Activated effector memory CD4-positive, alpha-beta T cell treated with Interleukin-2 at 50 U/mL for 16 hours (primary cell): ENCODE measurements at places on chromosomes 1 and 21.

- no peak for DNase-seq
These were observed 109.4 kb downstream of the GIPC2 start for GRCh38 chr1:78155121-78155520.

DNA sequence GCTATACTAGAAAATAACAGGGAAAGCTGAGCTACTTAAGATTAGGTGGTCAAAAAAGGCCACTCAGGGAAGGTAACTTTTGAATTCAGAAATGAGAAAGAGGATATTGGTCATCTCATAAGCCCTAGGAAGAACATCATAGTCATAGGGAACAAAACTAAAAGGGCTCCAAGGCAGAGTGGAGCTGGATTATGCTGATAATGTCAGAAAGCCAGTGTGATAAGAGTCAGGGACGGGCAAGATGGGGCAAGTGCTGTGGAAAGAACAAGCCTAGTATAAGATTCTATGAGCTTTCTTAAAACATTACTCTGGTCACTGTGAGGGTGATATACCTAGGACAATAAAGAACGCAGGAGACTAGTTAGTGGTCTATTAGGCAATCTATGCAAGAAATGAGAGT, 106.6 kb downstream of the DUSP10 start:
- no peak for DNase-seq

GRCh38 chr1:75172556-75172955, 38.4 kb downstream of the LHX8 start:
- DNase-seq: no peak

DNA sequence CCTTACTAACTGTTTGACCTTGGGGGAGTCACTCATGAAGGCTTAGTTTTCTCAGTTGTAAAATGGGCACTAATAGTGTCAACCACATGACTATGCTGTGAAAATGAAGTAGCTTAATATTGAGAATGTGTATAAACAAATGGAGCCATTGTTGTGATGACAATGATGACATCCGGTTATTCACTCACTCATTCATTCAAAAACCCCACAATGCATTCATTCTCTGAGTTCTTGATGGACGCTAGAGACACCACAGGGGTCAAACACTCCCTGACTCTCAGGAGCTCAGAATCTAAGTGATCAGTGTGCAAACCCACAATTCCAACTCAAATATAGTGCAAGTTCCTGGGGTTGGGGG, 138.9 kb downstream of the FOXD2 start:
- no peak for DNase-seq

DNA sequence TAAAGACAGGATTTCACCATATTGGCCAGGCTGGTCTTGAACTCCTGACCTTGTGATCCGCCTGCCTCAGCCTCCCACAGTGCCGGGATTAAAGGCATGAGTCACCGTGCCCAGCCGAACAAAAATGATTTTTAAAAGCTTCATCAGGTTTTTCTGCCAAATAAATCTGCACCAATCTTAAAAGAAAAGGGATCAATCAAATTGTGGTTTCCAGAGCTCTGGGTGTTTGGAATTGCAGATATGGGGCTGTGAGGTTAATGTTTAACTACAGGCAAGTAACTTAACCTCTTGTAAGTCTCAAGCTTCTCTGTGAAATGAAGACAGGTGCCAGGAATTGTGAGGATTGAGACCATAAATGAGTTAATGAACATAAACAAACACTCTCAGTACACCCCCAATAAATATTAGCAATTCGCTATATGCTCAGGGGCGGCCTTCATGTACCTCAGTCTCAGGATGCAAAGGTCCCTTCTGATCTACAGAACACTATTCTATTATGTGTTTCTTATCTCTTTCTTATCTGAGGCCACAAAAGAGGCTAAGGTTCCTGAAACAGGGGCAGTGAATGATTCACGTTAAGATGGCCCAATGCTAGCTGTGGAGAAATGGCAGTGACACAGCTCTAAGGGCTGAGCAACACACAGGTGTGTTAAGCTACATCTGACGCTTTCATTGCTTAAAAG, 7.1 kb upstream of the GNPAT start:
- DNase-seq: no peak

GRCh38 chr1:16158993-16159831, 3.3 kb upstream of the EPHA2 start:
- no peak for DNase-seq

- no peak for DNase-seq
These were observed 34.0 kb downstream of the DIRAS3 start for GRCh38 chr1:68016381-68016780.

- DNase-seq: no peak
These were observed 54.5 kb upstream of the FGGY start for GRCh38 chr1:59242370-59242769.

- DNase-seq: peak; percentile 29
These were observed 607 bp upstream of the LGR6 start for GRCh38 chr1:202192770-202193613.
